ENCODE measurements at places on chromosomes 6 and 20. TPM values are rescaled to one million over a fixed set of nuclear protein-coding genes. Genes with fewer than 3 reads are reported as not detected.

DNA sequence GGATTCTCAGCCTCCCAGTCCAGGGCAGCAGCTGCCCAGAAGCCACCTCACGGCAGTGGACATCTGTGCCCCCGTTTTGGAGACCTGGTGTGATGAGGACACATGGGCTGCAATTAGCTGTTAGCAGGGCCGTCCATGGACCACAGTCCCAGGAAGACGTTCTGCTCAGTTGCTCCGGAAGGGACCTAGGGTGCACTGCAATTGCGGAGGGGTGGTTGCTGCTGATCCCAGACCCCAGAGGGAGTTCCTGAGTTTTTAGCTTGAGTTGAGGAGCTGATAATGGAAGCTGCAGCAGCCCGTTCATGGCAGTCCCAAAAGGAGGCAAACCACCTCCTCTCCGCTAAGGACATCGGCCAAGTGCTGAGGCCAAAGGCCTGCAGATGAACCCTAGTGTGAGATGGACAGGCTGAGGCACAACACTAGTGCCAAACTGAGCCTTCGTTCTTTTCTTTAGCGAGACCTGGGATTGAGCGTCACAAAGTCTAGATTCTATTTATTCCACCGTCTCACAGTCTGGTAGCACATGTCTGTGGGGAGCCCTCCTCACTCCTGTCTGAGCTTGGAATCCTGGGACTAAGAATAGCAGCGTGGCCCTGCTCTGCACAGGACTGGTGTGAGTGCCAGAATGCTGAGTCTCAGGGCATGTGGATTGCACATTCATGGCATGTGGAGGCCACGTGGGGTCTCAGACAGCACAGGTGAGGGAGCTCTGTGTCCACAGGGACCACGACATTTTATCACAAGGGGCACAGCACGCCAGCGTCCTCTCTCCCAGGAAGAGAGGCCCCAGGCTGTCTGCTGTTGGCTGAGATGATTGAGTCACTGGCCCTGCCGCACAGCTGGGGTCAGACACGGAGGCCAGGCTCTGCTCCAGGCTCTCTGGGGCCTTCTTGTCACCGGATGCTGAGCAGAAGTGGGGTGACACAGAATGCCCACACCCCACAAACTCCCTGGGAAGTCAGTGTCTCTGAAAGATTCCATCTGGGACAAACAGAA is 113.4 kb downstream of the PSMB1 start:
- no peaks in the 10 kb centered on the region for H3K27me3 ChIP-seq
- H3K36me3 ChIP-seq, result no peaks in the 10 kb centered on the region
- peaks cover 6% of the 10 kb centered on the region for H3K4me1 ChIP-seq

DNA sequence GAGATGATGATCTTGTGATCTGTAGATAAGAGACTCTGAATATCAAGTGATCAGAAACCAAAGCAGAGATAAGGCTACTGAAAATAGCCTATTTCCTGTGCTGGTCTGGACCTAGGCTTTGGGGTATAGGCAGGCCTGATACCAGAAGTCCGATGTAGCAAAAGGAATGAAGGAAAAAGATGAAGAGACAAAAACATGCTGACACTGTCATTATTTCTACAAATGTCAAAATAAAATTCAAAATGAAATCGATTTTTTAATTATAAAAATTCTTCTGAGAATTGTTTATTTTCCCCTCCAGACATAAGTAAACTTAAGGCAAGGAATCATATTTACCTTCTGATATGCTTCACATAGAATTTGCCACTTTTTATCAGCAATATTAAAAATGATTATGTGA is 252.8 kb downstream of the PRKN start:
- no peaks in the 10 kb centered on the region for H3K4me1 ChIP-seq
- H3K36me3 ChIP-seq, result no peaks in the 10 kb centered on the region
- no peak overlapping the region for H3K4me3 ChIP-seq
- no peak overlapping the region for H3K27ac ChIP-seq

GRCh38 chr6:160264061-160264612 is 5.5 kb upstream of the SLC22A2 start:
- no peak overlapping the region for H3K4me3 ChIP-seq
- no peaks in the 10 kb centered on the region for H3K4me1 ChIP-seq
- no peak for DNase-seq

- H3K4me3 ChIP-seq, result no peak overlapping the region
- H3K36me3 ChIP-seq, result no peaks in the 10 kb centered on the region
- H3K27ac ChIP-seq, result no peak overlapping the region
- no peak for DNase-seq
- H3K4me1 ChIP-seq, result no peaks in the 10 kb centered on the region
Measured at GRCh38 chr20:8454137-8454712, 322.2 kb downstream of the PLCB1 start.

- no peak overlapping the region for H3K27ac ChIP-seq
- DNase-seq, result no peak
- no peaks in the 10 kb centered on the region for H3K27me3 ChIP-seq
- no peak overlapping the region for H3K4me3 ChIP-seq
Measured at GRCh38 chr6:5466281-5467136, 205.2 kb downstream of the FARS2 start.

GRCh38 chr6:33576668-33577067 is 3.4 kb downstream of the BAK1 start:
- no peaks in the 10 kb centered on the region for H3K27me3 ChIP-seq
- H3K4me1 ChIP-seq, result peaks cover 17% of the 10 kb centered on the region
- peak overlapping the region; percentile 68 for H3K27ac ChIP-seq
- H3K4me3 ChIP-seq, result no peak overlapping the region

DNA sequence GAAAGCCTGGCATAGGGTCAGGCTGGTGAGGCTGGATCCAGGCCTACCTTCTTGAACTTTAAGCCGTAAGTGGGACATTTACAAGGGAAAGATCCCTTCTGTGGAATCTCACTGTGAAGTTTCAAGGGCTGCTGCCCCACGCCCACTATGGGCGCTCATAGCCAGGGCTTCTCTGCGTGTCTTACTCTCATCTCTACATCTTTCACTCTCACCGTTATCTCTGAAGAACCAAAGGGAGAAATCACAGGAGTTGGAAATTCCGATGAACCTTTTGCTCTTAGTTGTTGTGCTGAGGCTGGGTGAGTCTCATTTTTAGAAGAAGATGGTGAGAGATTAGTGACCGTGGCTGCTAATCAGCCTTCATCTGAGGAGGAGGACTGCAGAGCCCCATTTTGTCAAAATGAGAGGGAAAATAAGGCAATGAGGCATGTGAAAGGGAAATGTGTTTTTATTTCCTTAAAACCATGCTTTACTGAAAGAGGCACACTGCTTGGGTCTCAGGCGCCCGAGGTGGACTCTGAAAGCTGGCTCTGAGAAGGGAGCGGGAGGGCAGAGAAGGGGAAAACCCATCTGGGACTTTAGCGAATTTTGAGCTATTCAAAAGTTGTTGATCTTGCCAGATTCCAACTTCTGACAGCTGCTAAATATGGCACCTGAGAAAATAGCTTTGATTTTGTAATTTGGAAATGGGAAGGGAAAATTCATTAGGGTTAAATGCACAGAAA is 301.5 kb downstream of the CLIC5 start:
- no peak overlapping the region for H3K27ac ChIP-seq
- H3K36me3 ChIP-seq, result no peaks in the 10 kb centered on the region
- no peak for DNase-seq

DNA sequence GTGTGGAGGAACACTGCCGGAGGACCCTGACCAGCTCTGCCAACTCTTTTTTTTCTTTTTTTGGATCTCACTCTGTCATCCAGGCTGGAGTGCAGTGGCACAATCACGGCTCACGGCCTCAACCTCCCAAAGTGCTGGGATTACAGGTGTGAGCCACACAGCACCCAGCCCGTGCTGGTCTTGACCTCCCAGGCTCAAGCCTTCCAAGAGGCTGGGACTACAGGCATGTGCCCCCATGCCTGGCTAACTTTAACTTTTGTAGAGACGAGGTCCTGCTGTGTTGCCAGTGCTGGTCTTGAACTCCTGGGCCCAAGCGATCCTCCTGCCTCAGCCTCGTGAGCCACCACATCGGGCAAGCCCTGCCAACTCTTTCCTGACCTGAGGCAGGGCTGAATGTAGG is 11.2 kb downstream of the GCNT2 start:
- peak overlapping the region; percentile 13 for H3K27ac ChIP-seq
- peak overlapping the region; percentile 60 for H3K4me3 ChIP-seq
- H3K27me3 ChIP-seq, result no peaks in the 10 kb centered on the region
- no peaks in the 10 kb centered on the region for H3K36me3 ChIP-seq

- H3K27ac ChIP-seq, result no peak overlapping the region
- no peak overlapping the region for H3K4me3 ChIP-seq
- H3K36me3 ChIP-seq, result no peaks in the 10 kb centered on the region
- no peak for DNase-seq
- no peaks in the 10 kb centered on the region for H3K4me1 ChIP-seq
- no peaks in the 10 kb centered on the region for H3K27me3 ChIP-seq
Measured at GRCh38 chr6:21455071-21455470, 138.5 kb upstream of the SOX4 start.

Gene LCA5
- total RNA-seq, result 5.4 TPM

Gene RBM24
- 0.49 TPM for total RNA-seq

Gene KCNG1
- total RNA-seq, result not detected

Gene AURKA
- 1.5 TPM for total RNA-seq

Gene BMP2
- total RNA-seq, result 22.7 TPM

Data from upper lobe of right lung (tissue), 1 donor.